GM20000 (cell line): ENCODE measurements at places on chromosomes 3 and 15.
A peak's percentile ranks its signal among the peaks of the same experiment; 100 is the strongest.

DNA sequence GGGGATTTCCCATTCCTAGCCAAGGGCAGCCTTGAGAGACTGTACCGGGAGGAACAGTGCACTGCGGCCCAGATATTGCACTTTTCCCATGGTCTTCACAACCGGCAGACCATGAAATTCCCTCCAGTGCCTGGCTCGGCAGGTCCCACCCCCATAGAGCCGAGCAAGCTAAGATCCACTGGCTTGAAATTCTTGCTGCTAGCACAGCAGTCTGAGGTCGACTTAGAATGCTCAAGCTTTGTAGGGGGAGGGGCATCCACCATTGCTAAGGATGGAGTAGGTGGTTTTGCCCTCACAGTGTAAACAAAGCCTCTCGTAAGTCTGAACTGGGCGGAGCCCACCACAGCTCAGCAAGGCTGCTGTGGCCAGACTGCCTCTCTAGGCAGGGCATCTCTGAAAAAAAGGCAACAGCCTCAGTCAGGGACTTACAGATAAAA, 156.3 kb downstream of the FRMD5 start:
- DNase-seq, result no peak

DNA sequence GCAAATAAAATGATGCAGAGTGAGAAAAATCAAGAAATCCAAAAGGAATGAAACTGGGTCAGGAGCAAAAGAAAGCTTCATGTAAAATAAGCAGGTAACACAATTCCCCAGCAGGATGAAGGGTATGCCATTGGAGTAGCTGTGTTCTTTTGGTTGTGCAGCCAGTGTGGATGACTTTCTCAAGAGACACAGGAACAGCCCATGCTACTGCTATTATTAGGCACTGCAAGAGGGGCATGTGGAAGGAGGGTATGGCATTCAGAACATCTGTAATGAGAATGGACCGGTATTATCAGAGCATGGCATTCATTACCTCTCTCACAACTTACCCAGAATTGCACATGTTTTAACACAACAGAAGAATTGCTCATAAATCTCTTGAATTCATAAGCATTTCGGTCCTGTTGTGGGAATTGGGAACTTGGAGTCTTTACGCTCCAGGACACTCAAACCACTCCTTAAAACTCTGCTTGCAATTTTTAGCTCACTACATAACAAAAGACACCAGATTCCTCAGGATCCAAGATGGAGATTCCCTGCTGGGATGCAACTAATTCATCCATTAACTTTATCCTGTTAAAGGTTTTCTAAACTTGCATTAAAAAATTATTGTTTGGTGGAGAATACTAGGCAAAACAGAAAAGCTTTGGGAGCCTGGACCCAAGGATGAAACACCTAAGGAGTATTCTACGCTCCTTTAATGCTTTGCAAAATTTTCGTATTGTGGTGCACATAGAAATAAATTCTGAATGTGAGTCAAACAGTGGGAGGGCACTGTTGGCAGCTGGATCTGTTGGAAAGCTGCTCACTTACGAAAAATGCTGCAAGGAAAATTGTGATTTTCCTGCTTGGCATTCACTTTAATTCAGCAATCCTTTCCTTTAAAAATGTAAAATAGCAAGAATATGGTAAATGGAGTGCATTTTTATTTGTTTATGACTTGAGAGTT, 34.6 kb upstream of the CDIN1 start:
- DNase-seq, result no peak

DNA sequence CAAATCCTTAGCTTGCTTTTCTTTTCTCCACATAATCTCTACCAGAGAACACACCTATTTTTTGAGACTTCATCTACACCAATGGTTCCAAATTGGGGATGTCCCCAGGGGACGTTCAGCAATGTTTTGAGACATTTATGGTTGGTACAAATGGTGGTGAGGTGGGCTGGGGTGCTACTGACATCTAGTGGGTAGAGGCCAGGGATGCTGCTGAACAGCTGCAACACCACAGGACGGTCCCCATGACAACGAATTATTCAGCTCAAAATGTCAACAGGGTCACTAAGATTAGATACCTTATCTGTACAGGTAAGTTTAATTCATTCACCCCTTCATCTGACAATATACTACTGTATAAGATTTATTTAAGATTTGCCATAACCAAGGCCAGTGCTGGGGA, 14.4 kb downstream of the GK5 start:
- DNase-seq, result no peak

- no peak for DNase-seq
These were observed 14.6 kb upstream of the SEC62 start for GRCh38 chr3:169952045-169952444.

DNA sequence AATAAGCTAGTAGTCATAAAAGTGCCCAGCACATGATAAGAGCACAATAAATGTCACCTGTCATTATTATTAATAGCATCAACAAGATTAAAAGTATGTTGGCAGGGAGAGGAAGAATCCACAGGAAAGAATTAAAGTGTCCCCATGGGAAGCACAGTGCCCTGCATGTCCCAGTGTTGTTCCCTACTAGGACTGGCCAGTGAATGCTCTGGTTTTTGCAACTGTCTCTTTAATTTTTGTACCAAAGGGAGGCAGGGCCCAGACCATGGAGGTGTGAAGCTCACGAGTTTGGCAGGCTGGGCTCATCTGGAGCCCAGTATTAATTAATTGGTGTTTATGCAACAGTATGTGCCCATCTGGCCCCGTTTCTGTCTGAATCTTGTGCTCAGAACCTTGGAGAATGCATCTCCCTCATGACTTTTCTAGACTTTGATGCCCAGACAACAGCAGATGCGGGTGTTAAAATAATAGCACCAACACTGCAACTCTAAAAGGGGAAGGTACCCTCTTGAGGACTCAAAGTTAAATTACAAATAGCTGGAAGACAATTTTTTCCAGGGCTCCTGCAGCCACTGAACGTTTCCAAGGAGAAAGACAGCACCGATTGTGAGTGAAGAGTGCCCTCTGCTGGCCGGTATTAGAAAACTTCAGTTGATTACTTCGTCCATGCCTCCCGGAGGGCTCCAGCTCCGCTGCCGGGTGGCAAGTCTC, 71.9 kb upstream of the SPATA12 start:
- DNase-seq, result peak; percentile 62

GRCh38 chr3:10815487-10815886, 541 bp upstream of the SLC6A11 start:
- no peak for DNase-seq

DNA sequence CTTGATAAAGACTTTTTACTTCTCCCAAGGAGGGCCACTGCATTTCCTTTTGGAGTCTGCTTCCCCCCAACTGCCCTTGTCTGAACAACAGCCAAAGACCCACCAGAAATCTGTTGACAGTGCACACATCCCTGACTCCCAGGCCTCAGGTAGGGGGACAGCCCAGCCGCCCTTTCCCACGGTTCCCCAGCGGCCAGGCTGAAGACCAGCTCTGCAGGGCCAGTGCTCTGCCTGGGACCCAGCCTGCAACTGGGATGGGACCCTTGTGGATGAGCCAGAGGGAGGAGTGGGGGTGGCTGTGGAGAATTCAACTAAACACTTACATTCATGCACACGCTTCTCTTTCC, 8.1 kb upstream of the PRR23E start:
- DNase-seq, result no peak

DNA sequence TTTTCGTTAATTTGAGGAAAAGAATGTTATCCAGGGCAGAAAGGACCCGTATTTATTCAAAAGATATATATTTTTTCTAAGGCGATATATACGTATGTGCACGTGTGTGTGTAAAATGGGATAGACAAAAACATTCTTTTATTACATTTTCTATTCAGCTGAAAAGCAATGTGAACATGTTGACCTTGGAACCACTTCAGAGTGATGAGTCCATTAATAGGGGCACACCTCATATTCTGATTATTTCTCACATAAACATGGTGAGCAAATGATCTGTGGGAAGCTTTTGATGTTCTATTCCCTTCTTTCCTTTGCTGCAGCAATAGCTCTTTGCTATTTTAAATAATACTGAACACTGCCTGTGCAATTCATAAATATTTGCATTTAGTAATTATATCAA, 87.6 kb downstream of the SYNPR start:
- DNase-seq, result no peak

- no peak for DNase-seq
These were observed 240.3 kb downstream of the ZIC1 start for GRCh38 chr3:147649475-147649874.

DNA sequence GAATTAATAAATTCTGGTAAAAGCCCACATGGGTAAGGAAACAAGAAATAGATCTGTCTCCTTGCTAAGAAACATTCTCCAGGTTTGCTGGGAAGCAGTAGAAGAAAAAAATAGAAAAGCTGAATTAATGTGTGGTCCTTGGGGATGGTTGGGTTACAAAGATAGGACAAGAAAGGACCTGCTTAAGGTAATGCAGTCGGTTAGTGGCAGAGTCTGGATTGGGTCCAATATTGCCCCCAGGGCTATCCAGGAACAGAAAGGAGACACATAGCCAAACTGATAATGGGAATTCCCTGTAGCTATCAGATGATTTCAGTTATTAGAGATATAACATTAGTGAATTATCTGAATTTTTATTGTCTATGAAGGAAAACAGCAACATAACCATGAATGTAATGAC, 584.3 kb downstream of the ROBO1 start:
- no peak for DNase-seq
